Bronchial smooth muscle cell (primary cell): ENCODE measurements at places on chromosomes 5 and 9. TPM values are rescaled to one million over a fixed set of nuclear protein-coding genes. Genes with fewer than 3 reads are reported as not detected.

Gene LRRC70
- total RNA-seq, result 0.26 and 0.79 TPM in 2 replicates

Gene TLE1
- 32.0 and 36.1 TPM in 2 replicates for total RNA-seq

Gene NME5
- total RNA-seq, result 2.7 and 3.9 TPM in 2 replicates

Gene LEAP2
- total RNA-seq, result 0.16 and 0.34 TPM in 2 replicates

Gene TAF1L
- total RNA-seq, result under 0.01 TPM in 2 replicates

Gene SMIM33
- not detected in 2 replicates for total RNA-seq

Gene NXNL2
- 0.77 and 3.0 TPM in 2 replicates for total RNA-seq

Gene GFI1B
- not detected in 2 replicates for total RNA-seq

Gene PCDHGA4
- 1.1 and 4.7 TPM in 2 replicates for total RNA-seq

Gene TMEM174
- not detected in 2 replicates for total RNA-seq
